CD4-positive, alpha-beta T cell treated with Interleukin-1 beta for 1 hour (primary cell): ENCODE measurements at places on chromosomes 6 and 20.

GRCh38 chr6:136511926-136512325 lies 38.3 kb downstream of the MAP7 start:
- no peak for DNase-seq

GRCh38 chr6:7866526-7866925 lies 44.1 kb downstream of the TXNDC5 start:
- DNase-seq: no peak

DNA sequence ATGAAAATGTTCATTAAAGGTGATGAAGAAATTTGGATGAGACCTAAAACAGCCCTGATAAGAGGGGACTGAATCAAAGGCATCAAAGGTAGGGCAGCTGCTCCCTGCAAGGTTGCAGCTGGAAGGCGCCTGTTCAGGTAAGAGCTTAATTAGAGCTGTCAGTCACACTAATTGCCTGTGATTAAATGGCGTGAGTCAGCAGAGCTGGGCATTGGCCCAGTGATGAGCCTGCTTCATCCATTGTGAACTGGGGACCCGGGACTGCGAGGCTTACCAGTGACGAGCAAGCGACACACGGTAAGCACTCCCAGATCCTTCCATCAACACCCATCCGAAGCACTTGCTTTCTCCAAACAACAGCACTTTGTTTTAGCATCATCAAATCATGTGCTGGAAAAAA lies 621.5 kb upstream of the CDH4 start:
- DNase-seq: no peak

DNA sequence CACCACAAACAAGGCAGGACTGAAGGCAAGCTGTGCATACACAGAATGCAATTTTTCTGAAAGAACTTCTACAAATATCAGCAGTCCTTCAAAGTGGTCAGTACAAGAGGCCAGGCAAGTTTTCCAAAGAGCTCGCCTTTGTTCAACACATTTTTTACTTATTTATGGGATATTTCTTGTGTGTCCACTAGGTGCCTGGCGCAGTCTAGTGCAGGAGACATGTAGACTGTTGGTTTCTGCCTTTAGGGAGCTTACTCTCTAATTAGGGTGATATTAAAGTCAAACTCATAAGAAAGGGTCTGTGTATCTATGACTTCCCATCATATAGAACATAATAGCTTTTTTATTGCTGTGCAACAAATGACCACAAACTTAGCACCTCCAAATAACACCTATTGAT lies 21.2 kb upstream of the VEGFA start:
- DNase-seq: no peak

GRCh38 chr6:135053406-135053805 lies 1.2 kb downstream of the HBS1L start:
- DNase-seq: no peak

- DNase-seq: no peak
These were observed 105.7 kb downstream of the RNASET2 start for GRCh38 chr6:166850677-166851076.

DNA sequence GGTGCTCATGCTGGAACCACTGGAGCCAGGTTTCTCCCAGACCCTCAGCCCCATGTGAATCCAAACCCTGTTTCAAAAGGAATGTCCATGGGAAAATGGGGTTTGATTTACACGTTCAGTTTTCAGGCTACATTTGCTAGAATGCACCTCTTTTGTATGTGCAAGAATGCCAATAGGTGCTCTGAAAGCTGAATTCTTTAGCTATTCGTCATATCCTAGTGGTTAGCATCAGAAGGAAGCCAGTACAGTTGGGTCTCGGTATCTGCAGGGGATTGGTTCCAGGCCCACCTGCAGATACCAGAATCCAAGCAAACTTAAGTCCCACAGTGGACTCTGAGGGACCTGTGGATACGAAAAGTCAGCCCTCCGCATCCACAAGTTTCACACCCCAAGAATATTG lies 93.4 kb downstream of the UST start:
- no peak for DNase-seq

GRCh38 chr6:114941078-114941477 lies 598.3 kb upstream of the HS3ST5 start:
- DNase-seq: no peak

GRCh38 chr6:36933102-36933501 lies 21.4 kb upstream of the PI16 start:
- DNase-seq: no peak

GRCh38 chr20:36468149-36469000 lies 72.9 kb upstream of the MYL9 start:
- no peak for DNase-seq

GRCh38 chr20:58877050-58877975 lies 24.8 kb downstream of the GNAS start:
- DNase-seq: no peak

- no peak for DNase-seq
These were observed 9.4 kb upstream of the COMMD7 start for GRCh38 chr20:32752458-32753250.

DNA sequence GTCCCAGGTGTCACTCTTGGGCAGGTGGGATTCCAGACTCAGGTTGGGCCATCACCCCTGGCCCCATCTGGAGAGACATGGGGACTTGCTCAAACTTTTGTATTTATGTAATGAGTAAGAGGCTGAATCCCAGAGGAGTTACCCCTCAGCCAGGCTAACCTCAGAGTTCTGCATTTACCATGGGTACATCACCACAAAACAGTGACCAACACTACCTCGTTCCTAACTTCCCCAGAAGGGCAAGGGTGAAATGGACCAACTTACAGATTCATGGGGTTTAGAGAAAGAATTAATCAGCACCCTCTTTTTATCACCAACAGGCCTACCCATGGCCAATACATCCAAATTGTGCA lies 259.9 kb upstream of the MARCKS start:
- no peak for DNase-seq

GRCh38 chr6:133203344-133203697 lies 37.8 kb upstream of the EYA4 start:
- no peak for DNase-seq

DNA sequence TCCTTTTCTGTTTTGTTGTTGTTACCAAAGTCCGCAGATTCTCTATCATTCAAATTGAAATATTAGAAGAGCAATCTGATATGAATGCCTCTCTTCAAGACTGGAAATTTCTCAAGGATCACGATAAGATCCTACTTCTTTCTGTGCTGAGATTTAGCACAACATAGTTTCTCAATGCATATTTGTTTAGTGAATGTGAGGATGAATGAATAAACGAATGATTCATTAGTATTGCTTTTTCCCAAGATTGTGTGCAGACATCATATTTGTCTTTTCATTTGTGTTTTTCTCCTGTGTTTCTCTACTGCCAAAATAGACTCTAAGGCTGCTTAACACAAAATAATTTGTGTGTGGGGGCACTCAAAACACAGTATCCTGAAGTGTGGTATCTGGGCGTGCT lies 862.7 kb upstream of the MAP3K7 start:
- no peak for DNase-seq

DNA sequence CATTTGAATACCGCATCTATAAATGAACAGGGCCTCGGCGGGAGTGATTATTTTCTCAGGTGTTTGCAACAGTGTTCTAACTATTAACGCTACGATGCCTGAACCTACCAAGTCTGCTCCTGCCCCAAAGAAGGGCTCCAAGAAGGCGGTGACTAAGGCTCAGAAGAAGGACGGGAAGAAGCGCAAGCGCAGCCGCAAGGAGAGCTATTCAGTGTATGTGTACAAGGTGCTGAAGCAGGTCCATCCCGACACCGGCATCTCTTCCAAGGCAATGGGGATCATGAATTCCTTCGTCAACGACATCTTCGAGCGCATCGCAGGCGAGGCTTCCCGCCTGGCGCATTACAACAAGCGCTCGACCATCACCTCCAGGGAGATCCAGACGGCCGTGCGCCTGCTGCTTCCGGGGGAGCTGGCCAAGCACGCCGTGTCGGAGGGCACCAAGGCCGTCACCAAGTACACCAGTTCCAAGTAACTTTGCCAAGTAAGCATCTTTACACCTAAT lies 70.9 kb downstream of the HFE start:
- no peak for DNase-seq

GRCh38 chr6:160038479-160038878 lies 69.6 kb downstream of the IGF2R start:
- DNase-seq: no peak

DNA sequence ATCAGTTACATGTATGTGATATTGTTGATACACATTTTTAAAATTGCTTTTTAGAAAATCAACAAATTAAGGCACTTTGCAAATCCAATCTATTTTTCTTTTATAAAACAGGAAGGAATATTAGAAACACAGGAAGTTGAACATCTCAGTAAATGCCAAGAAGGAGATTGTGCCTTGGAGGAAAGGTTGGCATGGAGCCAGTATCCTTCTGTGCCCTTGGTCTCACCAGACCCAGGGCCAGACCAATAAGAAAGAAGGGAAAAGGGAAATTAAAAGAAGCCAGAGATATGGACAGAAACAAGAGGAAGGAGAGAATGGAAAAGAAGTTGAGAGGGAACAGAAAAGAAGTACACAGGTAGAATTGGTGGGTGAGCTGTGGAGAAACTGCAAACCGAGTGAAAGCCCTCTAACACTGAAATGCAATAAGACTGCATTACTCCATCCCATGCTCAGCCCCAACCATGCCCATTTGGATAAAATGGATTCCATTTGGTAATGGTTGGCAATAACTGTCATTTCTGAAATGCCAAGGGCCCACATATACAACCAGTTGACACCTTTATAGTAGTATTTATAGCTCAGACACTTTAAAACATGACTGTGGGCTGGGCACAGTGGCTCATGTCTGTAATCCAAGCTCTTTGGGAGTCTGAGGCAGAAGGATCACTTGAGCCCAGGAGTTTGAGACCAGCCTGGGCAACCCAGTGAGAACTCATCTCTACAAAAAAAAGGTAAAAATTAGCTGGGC lies 133.8 kb downstream of the GMPR start:
- no peak for DNase-seq

- no peak for DNase-seq
These were observed 182.7 kb downstream of the TBX18 start for GRCh38 chr6:84581494-84582259.

GRCh38 chr6:85449388-85449817 lies 480 bp upstream of the NT5E start:
- DNase-seq: peak; percentile 47

GRCh38 chr6:223763-224162 lies 68.5 kb upstream of the DUSP22 start:
- no peak for DNase-seq

GRCh38 chr20:39278230-39278788 lies 316.2 kb downstream of the DHX35 start:
- DNase-seq: no peak

DNA sequence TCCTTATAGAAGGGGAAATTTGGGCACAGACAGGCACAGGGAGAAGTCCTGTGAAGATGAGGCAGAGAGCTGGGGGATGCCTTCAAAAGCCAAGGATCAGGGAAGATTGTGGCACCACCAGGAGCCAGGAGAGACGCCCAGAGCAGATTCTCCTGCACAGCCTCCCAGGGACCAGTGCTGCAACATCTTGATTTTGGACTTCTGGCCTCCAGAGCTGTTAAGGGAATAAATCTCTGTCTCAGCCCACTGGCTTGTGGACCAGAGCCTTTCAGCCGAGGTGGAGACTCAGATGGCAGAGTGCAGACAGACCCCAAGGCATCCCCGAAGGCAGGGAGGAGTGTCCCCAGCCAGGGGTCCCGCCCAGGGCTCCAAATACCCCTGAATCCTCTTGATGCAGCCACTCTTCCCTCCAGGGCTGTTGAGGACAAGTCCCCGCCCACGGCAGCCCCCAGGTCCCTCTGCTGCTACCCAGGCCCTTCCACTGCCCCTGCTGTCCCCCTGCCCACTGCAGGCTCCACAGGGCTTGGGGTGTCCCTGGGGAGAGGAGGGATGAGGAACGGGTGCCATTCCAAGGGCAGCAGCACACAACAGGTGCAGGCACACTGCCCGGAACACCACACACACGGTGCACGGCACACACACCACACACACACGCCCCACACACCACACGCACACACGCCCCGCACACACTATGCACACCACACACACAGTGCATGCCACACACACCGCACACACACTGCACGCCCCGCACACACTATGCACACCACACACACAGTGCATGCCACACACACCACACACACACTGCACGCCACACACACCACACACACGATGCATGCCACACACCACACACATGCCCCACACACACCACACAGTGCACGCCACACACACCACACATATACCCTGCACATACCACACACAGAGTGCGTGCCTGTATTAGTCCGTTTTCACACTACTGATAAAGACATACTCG lies 311.4 kb downstream of the TAF4 start:
- DNase-seq: no peak

DNA sequence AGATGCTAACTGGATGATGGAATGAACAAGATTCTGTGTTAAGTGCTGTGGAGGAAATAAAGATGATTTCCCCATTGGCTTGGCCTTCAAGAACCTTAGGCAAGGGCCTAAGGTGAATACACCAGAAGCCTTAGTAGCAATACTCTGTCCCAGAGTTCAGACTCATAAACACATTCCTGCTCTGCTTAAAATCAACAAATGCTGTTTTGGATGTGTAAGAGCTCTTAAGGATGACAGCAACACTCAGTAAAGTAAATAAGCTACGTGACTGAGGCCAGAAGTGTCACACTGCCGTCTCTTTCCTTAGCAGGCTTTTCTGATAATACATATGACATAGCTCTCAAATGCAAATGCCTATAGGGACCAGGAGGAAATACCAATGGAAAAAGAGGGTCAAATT lies 90.6 kb downstream of the EYA2 start:
- no peak for DNase-seq
